ENCODE measurements at places on chromosomes 6 and 20. TPM values are rescaled to one million over a fixed set of nuclear protein-coding genes. Genes with fewer than 3 reads are reported as not detected.

HACE1 gene
- 17.3 TPM for total RNA-seq

DNA sequence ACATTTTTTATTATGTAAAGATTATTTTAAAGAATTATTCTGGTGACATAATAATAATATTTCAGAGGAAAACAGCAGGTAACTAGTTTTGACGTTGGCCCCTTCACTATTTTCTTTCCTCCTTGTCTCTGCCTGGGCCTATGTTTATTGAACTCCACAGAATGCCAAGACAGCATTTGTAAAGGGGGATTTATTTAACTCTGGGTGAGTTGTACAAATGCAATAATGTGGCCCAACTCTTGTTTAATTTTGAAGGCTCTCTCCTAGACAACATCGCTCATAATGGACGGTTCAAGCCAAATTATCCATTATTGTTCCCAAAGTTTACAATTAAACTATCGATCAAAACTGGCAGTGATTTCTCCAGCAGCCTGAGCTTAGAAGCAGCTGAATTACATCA is 374.3 kb upstream of the SLC35B3 start:
- no peaks in the 10 kb centered on the region for H3K4me1 ChIP-seq
- H3K4me3 ChIP-seq: no peak overlapping the region
- no peak overlapping the region for H3K27ac ChIP-seq

DNA sequence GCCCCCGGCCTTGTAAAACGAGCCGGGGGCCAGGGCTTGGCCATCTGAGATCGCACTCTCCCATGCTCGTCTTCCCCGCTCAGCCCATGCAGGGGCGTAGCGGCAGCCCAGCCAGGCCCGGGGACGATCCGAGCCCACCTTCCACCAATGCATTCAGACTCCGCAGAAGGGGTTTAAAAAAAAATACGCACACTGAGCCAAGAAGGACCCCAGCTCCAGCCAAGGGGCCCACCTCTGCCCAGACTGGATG is 320 bp downstream of the GSTA4 start:
- H3K27me3 ChIP-seq: no peaks in the 10 kb centered on the region
- H3K27ac ChIP-seq: peak overlapping the region; percentile 97
- H3K36me3 ChIP-seq: no peaks in the 10 kb centered on the region
- H3K4me3 ChIP-seq: peak overlapping the region; percentile 72

GRCh38 chr20:62229667-62230066 is 8.7 kb upstream of the OSBPL2 start:
- H3K4me1 ChIP-seq: no peaks in the 10 kb centered on the region
- no peaks in the 10 kb centered on the region for H3K27me3 ChIP-seq
- no peaks in the 10 kb centered on the region for H3K36me3 ChIP-seq
- H3K4me3 ChIP-seq: no peak overlapping the region
- no peak overlapping the region for H3K27ac ChIP-seq
- no peak for DNase-seq

GRCh38 chr6:63447134-63447533 is 125.1 kb upstream of the LOC128125822 start:
- no peak for DNase-seq
- H3K4me3 ChIP-seq: no peak overlapping the region
- no peak overlapping the region for H3K27ac ChIP-seq
- no peaks in the 10 kb centered on the region for H3K27me3 ChIP-seq

DNA sequence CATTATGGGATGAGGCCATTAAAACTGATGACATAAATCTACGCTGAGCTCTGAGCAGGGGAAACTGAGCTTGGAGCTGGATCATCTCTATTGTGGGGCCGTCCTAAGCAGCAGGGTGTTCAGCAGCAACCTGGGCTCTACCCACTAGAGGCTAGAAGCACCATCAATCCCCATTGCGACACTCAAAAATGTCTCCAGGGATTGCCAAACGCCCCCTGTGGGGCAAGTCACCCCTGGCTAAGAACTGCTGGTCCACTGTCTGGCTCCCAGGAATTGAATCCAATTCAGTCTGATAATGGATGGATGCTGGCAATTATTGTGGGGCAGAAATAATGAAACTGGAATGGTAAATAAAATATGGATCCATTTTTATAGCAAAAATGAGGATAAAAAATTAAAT is 38.2 kb downstream of the PMEPA1 start:
- no peaks in the 10 kb centered on the region for H3K27me3 ChIP-seq
- H3K4me1 ChIP-seq: no peaks in the 10 kb centered on the region
- DNase-seq: no peak
- H3K27ac ChIP-seq: no peak overlapping the region
- no peaks in the 10 kb centered on the region for H3K36me3 ChIP-seq

PMEPA1 gene
- total RNA-seq: 167 TPM

SLPI gene
- total RNA-seq: 41.2 TPM

- H3K27ac ChIP-seq: no peak overlapping the region
- H3K36me3 ChIP-seq: no peaks in the 10 kb centered on the region
- H3K4me3 ChIP-seq: no peak overlapping the region
- no peaks in the 10 kb centered on the region for H3K27me3 ChIP-seq
Measured at GRCh38 chr6:43243664-43244321, 512 bp downstream of the TTBK1 start.

DNA sequence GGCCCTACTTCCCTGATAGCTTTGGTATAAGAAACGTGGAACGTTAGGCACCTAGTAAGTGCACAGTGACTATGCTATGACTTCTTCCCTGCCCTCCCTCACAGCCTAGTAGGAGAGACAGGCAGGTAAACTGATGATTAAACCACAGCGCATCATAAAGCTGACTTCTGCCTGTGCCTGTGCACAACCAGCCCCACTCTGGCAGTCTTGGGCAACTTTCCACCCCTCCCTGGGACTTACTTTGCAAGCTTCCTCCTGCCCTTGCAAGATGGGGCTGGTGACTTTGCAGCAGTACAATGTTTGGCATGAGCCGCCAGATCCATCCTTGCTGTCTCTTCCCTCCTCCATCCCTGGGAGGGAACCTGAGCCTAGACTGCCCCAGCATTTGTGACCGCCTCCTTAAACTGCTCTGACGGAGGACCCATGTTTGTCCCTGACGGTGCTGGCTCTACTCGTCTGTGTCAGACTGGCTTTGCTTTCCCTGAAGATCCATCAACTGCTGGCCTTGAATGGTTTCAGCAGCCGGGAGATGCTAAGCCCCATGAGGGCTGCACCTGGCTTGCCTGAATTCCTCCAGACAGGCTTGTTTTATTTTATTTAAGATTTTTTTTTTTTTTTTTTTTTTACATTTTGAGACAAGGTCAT is 36.1 kb downstream of the EFCAB8 start:
- no peaks in the 10 kb centered on the region for H3K36me3 ChIP-seq
- no peaks in the 10 kb centered on the region for H3K27me3 ChIP-seq
- H3K27ac ChIP-seq: no peak overlapping the region
- no peak overlapping the region for H3K4me3 ChIP-seq
- no peak for DNase-seq

PKHD1 gene
- total RNA-seq: not detected

MOXD1 gene
- 1.2 TPM for total RNA-seq

DNA sequence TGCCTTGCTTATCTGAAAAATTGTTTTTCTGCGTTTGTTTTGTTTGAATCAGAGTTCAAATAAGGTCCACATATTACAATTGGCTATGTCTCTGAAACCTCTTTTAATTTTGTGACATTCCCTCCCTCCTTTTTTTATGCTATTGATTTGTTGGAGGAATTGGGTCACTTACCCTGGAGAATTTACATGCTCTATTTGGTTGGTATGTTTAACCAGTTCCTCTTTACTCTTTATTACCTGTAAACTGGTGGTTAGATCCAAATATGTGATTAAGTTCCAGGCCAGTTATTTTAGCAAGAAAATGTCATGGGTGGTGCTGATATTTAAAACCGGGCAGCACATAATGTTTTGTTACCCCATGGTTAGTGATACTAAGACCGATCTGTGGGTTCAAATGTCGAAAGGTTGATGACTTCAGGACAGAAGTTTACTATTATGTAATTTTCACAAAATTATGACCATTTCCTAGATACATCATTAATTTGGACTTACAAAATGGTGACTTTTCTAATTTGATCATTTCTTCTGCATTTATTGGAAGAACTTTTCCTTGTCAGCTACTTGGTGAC is 77.3 kb downstream of the KIZ start:
- no peaks in the 10 kb centered on the region for H3K4me1 ChIP-seq
- H3K27me3 ChIP-seq: no peaks in the 10 kb centered on the region
- H3K36me3 ChIP-seq: peaks cover 6% of the 10 kb centered on the region
- no peak for DNase-seq

DNA sequence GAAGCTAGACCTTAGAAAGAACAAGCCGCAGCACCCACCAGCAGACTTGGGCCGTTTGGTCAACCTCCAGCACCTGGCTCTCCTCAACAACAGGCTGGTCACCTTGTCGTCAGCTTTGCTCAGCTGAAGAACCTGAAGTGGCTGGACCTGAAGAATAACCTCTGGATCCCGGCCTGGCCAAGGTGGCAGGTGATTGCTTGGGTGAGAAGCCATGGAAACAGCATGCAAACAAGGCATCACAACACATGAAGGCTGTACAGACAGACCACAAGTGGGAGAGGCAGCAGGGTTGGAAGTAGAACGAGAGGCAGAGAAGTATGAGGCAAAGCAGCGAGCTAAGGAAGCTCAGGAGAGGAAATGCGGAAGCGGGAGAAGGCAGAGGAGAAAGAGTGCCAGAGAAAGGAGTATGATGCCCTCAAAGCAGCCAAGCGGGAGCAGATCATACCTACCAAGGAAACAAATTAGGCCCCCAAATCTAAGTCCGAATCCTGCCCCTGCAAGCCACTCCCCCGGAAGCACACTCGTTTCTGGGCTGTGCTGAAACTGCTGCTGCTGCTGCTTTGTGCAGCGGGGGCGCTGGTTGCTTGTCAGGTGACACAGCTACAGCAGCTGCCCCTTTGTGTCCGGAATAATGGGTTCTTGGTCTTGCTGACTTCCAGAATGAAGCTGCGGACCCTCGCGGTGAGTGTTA is 121.6 kb upstream of the LGSN start:
- no peak overlapping the region for H3K4me3 ChIP-seq
- no peaks in the 10 kb centered on the region for H3K4me1 ChIP-seq
- no peaks in the 10 kb centered on the region for H3K27me3 ChIP-seq
- H3K27ac ChIP-seq: no peak overlapping the region
- DNase-seq: no peak

- DNase-seq: no peak
- no peaks in the 10 kb centered on the region for H3K27me3 ChIP-seq
- H3K36me3 ChIP-seq: no peaks in the 10 kb centered on the region
- H3K27ac ChIP-seq: no peak overlapping the region
Measured at GRCh38 chr6:93571346-93571745, 152.0 kb upstream of the EPHA7 start.

GTSF1L gene
- not detected for total RNA-seq

DNA sequence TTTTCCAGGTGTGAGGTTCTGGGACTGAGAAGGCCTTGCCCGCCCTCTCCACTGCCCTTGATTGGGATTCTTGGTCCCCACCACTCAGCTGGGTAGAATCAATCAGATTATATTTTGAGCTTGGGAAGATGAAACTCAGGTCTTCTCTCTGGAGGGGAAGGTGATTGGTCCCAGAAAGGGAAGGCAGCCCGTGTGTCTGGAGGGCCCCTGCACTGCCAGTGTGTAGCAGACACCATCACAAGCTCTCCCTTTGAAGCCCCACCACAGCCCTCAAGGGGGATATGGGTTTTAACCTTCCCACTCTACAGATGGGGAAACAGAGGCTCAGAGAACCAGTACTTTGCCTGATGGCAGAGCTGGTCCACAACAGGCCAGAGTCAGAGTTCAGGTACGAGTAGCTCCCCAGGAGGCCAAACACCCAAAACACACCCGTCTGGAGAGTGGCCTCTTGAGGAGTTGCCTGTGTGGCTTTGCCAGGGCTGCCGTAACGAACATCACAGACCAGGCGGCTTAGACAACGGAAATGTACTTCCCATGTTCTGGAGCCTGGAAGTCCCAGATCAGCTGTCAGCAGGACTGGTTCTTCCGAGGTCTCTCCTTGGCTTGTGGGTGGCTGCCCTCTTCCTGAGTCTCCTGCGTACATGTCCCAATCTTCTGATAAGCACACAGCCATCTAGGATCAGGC is 205.6 kb downstream of the SYNDIG1 start:
- no peak overlapping the region for H3K4me3 ChIP-seq
- no peak overlapping the region for H3K27ac ChIP-seq
- H3K4me1 ChIP-seq: no peaks in the 10 kb centered on the region
